Activated gamma-delta T cell treated with anti-CD3 and anti-CD28 coated beads, Interleukin-2, amount 50 U/mL, for 16 hours (primary cell): ENCODE measurements at places on chromosomes 16 and 17.

DNA sequence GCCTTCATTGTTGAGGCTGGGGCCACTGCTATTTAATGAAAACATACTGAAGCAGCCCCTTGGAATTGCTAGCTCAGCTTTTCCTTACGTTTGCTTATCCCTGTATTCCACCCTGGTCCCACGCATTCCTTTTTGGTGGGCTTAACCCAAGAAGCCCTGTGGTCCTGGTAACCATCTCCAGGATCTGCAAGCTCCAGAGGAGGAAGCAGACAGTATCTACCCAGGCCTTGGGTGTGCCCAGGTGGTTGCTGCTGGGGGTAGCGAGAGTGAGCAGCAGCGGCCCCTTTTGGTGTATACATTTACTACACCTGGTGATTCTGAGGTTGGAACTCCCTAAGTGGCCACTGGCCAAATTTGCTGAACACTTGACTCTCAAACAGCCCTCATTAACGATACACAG is 97.7 kb downstream of the CBLN1 start:
- no peak for DNase-seq

- peak; percentile 32 for DNase-seq
Observed at GRCh38 chr16:11328172-11329070, 16.8 kb upstream of the RMI2 start.

DNA sequence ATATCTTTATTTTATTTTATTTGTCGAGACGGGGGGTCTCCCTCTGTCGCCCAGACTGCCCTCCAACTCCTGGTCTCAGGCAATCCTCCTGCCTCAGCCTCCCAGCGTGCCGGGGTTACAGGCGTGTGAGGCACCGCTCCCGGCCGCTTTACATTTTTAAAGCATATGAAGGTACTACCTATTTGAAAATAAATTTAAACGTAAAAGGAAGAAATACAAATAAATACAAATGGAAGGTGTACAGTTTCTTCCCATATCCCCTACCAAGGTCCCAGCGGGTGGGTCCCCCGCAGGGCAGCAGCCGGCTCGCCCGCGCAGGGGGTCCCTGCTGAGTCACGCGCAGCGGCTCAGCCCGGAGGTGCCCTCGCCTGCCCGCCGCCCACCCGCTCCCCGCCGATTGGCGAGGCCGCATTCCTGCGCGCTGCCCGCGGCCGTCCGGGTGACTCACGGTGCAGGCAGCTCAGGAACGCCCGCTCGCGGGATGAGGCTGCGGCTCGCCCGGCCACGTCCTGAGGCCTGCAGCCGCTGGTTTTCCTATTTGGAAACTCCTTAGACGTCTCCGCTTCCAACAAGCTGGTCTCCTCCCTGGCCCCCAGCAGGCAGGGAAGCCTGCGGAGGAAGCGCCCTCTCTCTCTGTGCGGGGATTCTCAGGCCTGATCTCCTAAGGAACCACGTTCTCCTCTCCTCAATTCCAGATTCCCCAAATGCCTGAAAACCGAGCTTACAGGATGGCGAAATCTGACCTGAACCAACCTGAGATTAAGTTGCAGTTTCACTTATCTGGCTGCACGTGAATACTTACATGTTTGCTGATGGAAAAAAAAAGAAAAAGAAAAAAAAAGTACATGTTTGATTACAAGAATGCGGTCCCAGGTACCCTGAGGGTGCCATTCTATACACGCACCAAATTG is 54.8 kb upstream of the MAP3K14 start:
- no peak for DNase-seq

DNA sequence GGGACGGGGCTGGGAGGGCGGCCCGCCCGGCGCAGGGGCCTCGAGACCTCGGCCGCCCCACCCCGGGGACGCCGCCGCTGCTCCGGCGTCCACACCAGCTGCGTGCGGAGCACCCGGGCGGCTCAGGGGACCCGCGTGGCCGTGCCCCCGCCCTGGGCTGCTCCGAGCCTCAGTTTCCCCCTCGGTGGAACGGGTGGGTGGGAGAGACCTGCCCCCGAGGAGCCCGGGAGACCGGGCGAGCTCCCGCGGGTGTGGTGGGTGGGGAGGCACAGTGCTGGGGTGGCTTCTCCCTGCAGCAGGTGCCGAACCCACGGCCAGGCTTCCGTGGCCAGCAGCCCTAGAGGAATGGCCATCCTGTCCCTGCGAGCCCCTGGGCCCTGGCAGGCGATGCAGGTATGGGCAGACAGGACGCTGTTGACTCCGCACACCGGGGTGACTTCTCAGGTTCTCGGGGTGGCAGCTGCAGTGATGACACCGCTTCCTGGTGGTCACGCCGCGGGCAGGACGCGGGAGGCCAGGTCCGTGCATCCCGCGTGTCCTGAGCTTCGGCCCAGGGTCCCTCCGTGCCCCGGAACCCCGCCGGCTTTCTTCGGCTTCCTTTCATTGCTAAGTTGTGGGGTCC is 677 bp downstream of the DEF8 start:
- no peak for DNase-seq

GRCh38 chr17:17902877-17903276 is 66.1 kb upstream of the SREBF1 start:
- DNase-seq = no peak

- DNase-seq = no peak
Observed at GRCh38 chr16:78599271-78599670, 499.8 kb downstream of the WWOX start.

DNA sequence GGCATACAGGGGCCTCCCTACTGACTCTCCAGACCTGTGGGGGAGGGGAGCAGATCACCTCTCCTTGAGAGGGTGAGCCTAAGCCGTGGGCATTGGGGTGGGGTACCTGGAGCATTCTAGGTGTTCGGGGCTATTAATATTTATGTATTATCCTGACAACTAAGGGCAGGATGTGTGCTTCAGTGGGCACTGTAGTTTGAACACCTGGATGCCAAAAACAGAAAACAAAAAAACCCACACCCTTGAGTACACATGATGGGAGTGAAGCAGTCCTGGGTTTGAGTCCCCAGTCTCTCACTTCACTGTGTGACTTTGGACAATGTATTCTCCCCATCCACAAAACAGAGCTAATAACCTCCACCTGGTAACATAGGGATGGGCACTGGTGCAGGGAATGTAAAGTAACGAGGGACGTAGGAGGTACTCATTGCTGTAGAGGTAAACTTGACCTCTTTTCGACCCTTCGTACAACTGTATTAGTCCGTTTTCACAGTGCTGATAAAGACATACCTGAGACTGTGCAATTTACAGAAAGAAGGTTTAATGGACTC is 257.8 kb downstream of the CPPED1 start:
- DNase-seq = no peak

DNA sequence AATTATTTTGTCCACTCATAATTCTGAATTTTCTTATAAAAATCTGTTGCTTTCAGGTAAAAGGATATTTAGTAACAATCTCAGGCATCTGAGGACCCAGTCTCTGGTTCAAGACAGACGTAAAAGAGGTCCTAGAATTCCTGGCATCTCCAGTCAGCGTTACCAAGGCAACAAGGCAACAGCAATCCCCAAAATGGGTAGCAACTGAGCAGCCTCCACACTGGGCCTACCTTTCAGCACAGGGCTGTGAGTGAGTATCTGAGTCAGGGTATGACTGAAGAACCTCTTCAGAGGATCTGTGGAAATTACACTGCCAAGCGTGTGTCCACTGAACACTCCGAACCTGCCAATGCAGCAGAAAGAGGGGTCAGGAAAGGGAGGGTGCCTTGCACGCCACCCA is 20.8 kb downstream of the FANCA start:
- no peak for DNase-seq

DNA sequence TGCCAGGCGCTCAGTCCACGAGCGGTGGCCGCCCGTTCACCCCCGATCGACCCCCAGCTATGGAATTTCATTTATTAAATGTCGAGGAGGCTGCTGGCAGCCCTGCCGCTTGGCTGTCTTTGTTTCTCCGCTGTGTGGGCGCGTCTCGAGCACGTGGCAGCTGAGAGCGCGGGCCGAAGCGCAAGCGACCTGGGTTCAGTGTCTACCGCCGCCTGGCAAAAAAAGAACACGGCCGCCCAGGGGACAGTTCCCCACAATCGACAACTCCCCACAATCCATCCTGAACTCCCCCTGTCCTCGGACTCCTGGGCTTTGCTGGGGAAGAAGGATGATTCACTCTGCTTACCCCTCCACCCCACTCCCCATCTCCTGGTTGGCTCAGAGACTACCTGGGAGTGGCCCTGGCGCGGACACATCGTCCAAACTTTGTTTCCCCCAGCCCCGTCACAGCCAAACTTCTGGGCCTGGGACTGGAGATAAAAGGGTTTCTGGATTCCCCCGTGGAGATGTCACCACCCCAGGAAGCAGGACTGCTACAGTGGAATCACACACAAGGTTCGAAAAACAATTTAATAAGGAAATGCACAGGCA is 1.7 kb upstream of the ANKRD13B start:
- no peak for DNase-seq

- no peak for DNase-seq
Observed at GRCh38 chr16:76696876-76697275, 419.7 kb downstream of the CNTNAP4 start.

- DNase-seq = no peak
Observed at GRCh38 chr17:79835953-79836509, 3.2 kb downstream of the CBX4 start.

DNA sequence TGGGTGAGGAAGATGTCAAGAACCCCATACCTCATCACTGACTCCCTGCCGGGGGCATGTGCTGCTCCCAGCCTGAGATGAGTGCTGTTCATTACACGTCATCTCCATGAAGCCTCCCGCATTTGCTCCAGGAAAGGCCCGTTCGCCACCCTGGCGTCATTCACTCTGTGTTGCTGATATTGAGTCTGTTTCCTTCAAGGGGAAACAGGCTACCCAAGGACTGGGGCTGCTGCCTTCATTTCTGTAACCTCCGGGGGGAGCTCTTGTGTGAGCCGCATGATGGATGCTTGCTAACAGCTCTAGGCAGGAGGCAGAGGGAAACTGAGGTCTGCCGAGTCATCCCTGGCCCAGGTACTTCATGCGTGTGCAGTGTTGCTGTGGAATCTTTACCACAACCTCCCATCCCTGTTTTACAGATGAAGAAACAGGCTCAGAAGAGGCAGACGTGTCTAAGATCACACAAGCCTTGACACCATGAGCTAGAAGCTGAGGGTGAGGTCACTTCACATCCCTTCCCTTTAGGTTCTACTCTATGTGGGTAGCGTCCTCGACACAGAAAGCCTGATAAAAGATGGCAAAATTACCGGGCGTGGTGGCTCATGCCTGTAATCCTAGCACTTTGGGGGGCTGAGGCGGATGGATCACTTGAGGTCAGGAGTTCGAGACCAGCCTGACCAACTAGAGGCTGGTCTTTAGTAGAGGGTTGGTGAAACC is 3.5 kb upstream of the ARMC5 start:
- DNase-seq = no peak

- no peak for DNase-seq
Observed at GRCh38 chr16:4684763-4685162, 8.6 kb upstream of the NUDT16L1 start.

DNA sequence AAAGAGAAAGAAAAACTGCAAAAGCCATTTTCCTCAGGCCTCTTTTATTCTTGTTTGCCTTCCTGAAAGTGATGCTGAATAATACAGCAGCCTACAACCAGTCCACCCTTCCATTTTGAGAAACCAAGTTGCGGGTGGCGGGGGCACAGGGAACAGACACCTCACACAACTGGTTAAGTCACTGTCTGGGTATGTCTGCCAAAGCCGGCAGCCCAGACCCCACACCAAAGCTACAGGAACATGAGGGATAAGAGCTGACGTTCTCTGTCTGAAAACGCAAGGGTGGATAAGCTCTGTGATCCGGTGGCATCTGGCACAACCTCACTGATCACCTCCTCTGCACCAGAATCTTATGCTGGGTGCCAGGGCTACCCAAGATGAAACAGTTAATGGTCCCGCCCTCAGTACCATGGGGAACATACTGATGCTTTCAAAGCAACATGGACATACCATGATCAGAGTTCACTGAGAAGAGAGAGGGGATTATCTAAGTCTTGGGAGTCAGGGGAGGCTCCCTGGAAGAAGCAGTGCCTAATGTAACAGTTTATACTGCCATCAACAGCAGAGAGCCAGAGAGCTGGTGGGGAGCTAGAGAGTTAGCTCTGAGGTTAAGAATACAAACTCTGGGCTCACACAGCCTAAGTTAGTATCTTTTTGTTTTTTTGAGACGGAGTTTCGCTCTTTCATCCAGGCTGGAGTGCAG is 53.5 kb downstream of the ERCC4 start:
- DNase-seq = no peak

DNA sequence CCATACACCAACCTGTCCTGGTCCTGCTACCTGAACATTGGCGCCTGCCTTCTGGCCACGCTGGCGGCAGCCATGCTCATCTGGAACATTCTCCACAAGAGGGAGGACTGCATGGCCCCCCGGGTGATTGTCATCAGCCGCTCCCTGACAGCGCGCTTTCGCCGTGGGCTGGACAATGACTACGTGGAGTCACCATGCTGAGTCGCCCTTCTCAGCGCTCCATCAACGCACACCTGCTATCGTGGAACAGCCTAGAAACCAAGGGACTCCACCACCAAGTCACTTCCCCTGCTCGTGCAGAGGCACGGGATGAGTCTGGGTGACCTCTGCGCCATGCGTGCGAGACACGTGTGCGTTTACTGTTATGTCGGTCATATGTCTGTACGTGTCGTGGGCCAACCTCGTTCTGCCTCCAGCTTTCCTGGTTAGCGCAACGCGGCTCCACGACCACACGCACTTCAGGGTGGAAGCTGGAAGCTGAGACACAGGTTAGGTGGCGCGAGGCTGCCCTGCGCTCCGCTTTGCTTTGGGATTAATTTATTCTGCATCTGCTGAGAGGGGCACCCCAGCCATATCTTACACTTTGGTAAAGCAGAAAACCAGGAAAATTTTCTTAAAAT is 21.5 kb downstream of the TMEM204 start:
- DNase-seq = no peak

GRCh38 chr17:62619417-62620155 is 7.9 kb upstream of the MRC2 start:
- DNase-seq = no peak

DNA sequence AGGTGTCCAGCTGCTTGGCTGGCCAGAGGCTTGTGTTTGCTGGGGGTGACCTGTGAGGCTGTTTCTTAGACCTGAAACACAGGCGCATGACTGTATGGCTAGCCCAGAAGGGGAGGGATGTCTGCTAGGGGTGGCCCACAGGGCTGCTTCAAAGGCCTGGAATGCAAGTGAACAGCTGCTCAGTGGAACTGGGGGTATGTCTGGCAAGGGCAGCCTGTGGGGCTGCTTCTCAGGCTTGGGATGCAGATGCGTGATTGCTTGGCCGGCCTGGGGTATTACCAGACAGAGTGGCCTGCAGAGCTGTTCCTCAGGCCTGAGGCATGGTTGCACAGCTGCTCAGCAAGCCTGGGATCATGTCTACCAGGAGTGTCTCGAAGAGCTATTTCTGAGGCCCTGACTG is 20.5 kb downstream of the TANC2 start:
- no peak for DNase-seq

GRCh38 chr16:77190190-77190477 is 856 bp upstream of the MON1B start:
- DNase-seq = no peak

GRCh38 chr17:52524096-52524637 is 365.7 kb upstream of the CA10 start:
- no peak for DNase-seq
